ENCODE measurements at places on chromosomes 16 and 17.

- DNase-seq, result no peak
Observed at GRCh38 chr17:78284146-78284545, 52.7 kb downstream of the TMEM235 start.

- DNase-seq, result no peak
Observed at GRCh38 chr17:81179861-81180260, 13.8 kb upstream of the AATK start.

DNA sequence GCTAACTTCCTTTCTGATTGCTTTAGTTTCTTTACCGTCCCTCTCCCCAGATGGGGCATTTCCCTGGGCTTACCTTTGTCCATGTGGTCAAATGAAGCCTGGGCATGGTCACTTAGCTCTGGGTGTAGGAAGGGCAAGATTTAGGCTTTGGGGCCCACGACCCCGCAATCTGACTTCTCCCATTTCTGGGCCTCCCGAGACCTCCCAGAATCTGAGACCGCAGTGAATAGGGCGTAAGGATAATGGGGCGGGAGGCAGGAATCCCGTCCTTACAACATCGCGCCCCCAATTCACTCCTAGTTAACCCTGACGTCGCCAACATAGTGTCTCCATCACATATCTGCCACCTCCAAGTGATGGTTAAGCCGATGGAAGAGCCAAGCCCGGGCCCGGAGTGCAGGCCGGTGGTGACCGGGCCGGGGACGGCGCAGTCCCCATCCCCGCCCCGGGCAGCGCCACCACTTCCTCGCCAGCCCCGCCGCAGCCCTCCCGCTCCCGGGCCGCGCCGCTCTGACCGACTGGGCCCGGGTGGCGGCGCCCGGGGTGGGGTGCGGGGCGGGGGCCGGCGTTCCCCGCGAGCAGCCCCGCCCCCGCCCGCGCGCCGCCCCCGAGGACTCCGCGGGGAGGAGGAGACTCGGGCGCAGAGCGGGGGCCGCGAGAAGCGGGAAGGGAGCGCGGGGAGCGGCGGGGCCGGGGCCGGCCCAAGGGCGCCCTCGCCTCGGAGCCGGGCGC, at the start of gene RHBDL3:
Gene RHBDL3 (plus strand): TSS at position 641 of the 732 bp plus-strand sequence. CDS start 358 bp downstream, outside the sequence.
- no peak for DNase-seq

- DNase-seq, result no peak
Observed at GRCh38 chr16:24013864-24014645, 178.3 kb downstream of the PRKCB start.

- no peak for DNase-seq
Observed at GRCh38 chr16:10338426-10338825, 47.4 kb upstream of the ATF7IP2 start.
